ENCODE measurements at places on chromosomes 12 and 14.

- no peak for DNase-seq
Observed at GRCh38 chr14:52342849-52343596, 28.9 kb downstream of the PTGER2 start.

- DNase-seq: no peak
Observed at GRCh38 chr12:111149299-111149698, 219.6 kb downstream of the PHETA1 start.

DNA sequence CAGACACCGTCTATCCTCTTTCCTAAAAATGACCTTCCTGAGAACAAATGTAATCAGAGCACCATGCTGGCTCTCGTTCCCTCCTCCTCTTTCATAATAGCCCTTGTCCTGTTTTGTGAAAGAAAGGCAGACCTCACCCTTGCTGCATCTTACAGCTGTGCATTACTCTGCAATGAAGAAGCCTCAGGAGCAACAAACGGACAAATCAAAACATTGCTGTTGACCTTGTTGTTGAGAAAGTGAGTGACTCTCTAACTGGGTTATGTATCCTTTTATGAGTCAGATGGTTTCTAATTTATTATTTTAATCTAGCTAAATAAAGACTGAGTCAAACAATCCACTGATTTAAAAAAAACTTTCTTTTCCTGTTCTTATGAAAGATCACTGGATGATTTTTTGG is 180.9 kb downstream of the RPS29 start:
- DNase-seq: no peak

- no peak for DNase-seq
Observed at GRCh38 chr14:100849115-100849781, 23.3 kb downstream of the MEG3 start.

- no peak for DNase-seq
Observed at GRCh38 chr12:40552868-40553267, 139.4 kb upstream of the CNTN1 start.

DNA sequence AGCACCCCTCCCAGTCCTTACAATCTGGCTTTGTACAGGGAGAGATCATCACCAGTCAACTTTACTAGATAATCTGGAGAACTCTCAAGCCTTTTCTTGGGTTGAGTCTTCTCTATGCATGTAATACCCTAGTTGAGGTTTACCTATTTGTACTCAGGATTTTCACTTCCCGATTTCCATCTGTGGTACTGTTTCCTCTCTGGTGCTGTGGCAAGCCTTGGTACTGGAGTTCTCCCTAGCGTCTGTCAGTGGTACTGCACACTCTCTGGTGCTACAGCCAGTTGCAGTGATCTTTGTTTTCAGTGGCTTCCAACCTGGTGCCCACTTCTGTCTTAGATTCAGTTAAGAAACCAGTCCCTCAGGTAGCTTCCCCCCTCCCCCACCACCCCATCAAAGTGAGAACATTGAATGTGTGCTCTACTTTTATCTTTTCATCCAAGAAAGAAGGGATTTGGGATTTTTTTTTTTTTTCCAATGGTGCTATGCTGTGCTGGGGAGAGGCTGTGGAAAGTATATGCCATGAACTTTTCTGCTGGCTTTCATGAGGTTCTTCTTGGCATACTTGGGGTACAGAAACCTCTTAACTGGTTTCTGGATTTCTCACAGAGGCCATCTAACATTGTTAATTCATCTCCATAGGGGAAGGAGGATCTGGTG is 69.4 kb upstream of the EVL start:
- peak; percentile 82 for DNase-seq

GRCh38 chr12:44509471-44509870 is 366.6 kb downstream of the NELL2 start:
- DNase-seq: no peak

DNA sequence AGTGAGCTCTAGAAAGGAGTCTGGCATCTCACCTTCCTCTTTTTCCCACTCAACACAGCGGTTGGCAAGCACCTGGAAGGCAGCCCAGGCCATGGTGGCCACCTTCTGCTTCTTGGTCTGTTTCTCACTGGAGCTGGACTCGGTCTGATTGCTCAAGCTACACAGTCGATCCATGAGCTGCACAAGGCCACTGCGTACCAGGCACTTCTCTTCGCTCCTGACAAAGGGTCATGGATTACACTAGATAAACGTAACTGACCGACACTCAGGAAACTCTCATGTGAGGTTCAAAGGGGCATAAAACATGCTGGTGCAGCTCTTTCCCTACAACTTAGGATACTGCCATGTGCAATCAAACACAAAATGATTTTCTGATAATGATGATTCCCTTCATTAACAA is 113.7 kb downstream of the TRAFD1 start:
- DNase-seq: no peak

DNA sequence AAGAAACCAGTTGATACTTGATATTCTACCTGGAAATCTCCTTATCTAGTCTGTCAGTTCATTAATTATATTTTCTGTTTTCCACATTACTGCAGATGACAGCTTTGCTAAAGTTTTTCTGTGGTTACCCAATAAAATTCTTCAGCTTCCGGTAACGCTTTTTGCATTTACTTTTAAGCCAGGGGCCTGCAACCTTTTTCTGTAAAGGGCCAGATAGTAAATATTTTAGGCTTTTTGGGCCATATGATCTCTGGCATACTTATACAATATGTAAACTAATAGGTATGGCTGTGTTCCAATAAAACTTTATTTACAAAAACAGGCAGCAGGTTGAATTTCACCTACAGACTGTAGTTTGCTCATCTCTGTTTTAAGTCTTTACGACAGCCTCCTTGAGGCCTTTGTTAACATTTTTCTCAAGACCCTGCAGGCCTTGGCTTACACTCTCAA is 48.3 kb downstream of the SPATS2 start:
- DNase-seq: no peak

DNA sequence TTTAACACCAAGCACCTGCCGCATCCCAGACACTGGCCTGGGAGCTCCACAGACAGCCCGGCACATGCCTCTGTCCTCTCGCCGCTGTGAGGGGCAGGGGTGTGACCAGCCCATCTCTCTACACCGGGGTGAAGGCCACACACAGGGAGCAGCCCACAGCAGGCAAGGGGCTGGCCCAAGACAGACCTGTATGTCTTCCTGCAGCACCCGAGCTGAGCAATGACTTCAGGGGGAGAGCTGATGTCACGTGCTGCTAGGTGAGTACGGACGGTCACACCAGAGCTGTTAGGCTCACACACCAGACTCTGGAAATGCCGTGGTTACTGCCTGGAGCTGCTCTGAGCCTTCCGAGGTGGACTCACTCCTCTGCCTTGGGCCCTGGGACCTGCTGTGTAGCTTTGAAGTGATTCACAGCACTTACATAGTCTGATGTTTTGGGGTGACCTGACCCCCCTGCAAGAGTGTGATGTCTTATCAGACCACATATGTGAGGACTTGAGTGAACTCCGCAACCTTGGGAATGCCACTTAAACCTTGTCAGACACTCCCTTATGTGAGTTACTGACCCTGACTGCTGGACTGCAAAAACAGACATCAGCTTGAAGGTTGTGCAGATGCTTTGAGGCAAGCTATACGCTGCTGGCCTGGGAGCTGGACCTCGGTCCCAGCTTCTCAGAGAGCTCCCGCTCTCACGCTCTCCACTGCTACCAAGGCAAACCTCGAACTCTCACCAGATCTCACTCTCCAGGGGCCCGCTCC is 1.8 kb downstream of the XRCC3 start:
- DNase-seq: no peak

DNA sequence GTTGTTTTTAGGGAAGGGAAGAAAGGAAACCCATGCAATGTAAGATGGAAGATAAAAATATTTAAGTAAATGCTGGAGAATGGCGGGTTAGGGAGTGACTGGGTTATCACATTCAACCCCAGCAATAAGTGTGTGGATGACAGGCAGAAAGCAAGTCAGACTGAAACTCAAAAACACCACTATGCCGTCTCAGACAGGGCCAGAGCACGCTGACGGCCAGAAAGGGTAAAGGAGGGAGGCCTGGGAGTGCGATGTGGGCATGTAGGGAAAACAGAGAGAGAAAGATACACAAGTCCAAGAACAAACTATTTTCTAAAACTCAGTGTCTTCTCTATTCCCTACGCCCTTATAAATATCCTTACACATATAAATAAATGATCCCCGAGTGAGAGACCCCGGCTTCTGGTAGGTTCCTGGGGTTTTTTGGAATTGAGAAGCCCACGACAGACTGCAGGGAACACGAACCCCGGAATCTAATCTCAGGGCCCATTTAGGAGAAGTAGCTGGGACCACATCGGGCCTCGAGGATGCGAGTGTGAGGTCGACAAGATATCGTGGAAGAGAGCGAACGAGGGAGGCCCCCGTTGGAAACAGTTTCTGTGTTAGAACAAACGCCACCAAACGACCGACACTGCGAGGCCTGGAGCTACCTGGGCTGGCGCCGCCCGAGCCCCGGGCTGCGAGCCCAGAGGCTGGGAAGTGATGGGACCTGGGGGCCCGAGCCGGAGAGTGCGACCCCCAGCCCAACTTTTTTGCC is 735 bp upstream of the OTX2 start:
- DNase-seq: peak; percentile 25

- peak; percentile 61 for DNase-seq
Observed at GRCh38 chr14:59126714-59127436, 61.6 kb upstream of the DAAM1 start.

- DNase-seq: peak; percentile 46
Observed at GRCh38 chr14:28608851-28609828, 157.4 kb upstream of the FOXG1 start.

GRCh38 chr14:47917344-47917954 is 242.0 kb upstream of the MDGA2 start:
- DNase-seq: peak; percentile 21

GRCh38 chr14:75066691-75067090 is 2.8 kb upstream of the ZC2HC1C start:
- no peak for DNase-seq

GRCh38 chr12:85029456-85029855 is 6.6 kb downstream of the TSPAN19 start:
- peak; percentile 6 for DNase-seq

DNA sequence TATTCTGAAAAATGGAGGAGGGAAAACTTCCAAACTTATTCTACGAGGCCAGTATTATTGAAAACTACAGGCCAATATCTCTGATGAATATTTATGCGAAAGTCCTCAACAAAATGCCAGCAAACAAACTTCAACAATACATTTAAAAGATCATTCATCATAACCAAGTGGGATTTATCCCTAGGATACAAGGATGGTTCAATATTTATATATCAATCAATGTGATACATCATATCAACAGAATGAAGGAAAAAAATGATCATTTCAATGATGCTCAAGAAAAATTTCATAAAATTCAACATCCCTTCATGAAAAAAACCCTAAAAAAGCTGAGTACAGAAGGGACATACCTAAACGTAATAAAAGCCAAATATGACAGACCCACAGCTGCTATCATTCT is 45.9 kb upstream of the LMNTD1 start:
- DNase-seq: no peak

DNA sequence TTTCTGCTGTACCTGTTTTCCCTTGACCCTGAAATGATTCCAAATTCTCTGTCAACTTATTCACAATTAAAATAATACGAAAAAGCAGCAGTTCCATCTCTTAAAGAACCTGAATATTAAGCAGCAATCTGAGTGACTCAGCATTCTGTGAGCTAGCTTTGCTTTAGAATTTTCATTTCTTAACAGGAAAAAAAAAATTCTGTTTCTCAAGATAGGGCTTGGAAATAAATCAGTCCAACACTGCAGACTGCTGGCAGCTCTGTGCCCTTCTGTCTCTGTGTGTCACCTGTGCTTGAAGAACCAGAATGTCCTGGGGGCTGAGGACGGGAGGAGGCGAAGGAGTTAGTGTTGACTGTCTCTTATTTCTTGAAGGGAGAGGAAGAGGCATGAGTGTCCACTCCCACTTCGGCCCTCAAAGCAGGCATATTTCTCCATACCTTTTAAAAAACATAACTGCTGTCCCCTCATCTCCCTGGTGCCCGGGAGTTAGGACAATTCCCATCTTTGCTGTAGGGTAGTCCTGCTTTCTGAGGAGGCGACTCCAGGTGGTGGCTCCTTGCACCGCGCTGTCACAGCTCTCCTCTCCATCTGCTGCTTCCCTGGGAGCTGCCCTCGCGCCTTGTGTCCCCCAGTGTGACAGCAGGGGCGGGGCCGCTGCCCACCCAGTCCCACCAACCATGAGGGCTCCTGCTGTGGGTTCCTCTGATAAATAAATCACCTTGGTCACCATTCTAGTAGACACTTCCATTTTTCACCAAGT is 203.1 kb downstream of the CALM1 start:
- no peak for DNase-seq

DNA sequence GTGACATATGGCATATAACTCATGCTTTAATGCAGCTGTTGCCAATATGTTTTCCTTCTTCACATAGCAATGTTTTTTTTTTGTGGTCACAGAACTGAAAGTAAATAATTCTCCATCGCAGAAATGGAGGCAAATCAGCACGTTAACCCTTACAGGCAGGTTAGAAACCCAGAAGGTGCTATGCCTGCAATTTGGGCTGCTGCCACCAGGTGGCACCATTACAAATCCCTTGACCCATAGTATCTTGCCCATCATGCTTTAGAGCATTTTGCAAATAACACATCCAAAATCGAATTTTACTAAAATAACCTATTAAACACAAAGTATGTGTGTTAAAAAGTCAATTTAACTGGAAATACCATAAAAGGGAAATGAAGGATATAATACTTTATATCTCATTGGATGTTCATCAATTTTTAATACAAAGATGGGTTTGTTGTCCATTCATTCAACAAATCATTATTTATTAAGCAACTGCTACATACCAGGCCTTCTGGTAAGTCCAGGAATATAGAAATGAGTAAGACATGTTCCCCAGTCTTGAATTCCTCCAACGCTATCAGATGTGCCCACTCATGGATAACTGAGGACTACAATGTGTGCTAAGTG is 340.1 kb downstream of the GLT1D1 start:
- peak; percentile 62 for DNase-seq

DNA sequence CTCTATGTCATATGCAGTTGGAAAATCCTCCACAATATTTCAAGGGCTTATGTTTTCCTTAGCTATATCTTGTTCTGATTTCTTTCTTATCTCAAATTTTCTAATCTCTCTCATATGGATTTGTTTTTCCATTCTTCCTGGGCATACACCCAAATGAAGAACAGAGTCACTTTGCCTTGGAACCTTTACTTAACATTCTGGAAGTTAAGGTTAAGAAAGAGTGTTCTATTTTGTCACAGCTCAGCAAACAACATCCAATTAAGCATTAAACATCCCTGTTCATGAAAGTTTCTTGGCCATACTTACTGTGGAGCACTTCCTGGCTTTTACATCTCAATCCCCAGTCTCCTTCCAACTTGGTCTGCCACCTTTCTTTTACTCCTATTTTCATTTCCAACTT is 5.3 kb downstream of the NAV3 start:
- DNase-seq: no peak

DNA sequence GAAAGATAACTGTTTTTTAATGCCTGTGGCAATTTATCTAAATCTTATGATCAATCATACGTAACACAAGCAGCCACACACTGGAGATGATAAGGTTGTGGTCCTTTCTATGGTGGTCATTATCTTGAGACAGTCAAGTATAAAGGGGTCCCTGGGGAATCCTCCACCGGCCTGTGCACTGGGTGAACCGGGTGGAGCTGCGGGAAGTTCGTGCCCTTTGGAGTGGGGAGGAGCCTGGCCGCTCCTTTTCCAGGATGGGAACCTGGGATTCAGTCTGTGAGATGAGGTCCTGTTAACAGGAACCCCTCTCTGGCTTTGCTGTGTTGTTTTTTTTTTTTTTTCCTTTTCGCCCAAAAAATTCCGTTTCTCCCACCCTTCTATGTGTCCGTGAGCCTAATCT is 167.5 kb upstream of the RPL10L start:
- DNase-seq: no peak

- no peak for DNase-seq
Observed at GRCh38 chr14:71675900-71676287, 256.3 kb upstream of the RGS6 start.

Data from iPS-NIHi11 (cell line).